ENCODE measurements at places on chromosomes 11 and 22.

GRCh38 chr11:34330653-34331052 is 27.2 kb downstream of the ABTB2 start:
- DNase-seq: no peak

- no peak for DNase-seq
Measured at GRCh38 chr11:132933703-132934102, 598.6 kb downstream of the OPCML start.

DNA sequence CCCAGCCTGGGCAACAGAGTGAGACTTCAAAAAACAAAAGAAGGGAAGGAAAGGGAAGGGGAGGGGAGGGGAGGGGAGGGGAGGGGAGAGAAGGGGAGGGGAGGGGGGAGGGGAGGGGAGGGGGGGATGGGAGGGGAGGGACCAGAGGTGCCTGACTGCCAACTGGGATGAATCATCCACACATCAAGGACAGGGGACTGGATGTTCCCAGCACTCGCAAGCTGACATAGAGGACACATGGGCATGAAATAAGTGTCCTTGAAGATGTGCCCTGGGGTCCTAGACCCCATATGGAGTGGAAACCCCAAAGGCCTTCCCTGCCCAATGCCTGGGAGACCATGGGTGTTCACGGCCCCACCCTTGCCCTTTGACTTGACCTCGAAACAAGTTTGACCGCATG is 19.8 kb downstream of the TST start:
- no peak for DNase-seq

DNA sequence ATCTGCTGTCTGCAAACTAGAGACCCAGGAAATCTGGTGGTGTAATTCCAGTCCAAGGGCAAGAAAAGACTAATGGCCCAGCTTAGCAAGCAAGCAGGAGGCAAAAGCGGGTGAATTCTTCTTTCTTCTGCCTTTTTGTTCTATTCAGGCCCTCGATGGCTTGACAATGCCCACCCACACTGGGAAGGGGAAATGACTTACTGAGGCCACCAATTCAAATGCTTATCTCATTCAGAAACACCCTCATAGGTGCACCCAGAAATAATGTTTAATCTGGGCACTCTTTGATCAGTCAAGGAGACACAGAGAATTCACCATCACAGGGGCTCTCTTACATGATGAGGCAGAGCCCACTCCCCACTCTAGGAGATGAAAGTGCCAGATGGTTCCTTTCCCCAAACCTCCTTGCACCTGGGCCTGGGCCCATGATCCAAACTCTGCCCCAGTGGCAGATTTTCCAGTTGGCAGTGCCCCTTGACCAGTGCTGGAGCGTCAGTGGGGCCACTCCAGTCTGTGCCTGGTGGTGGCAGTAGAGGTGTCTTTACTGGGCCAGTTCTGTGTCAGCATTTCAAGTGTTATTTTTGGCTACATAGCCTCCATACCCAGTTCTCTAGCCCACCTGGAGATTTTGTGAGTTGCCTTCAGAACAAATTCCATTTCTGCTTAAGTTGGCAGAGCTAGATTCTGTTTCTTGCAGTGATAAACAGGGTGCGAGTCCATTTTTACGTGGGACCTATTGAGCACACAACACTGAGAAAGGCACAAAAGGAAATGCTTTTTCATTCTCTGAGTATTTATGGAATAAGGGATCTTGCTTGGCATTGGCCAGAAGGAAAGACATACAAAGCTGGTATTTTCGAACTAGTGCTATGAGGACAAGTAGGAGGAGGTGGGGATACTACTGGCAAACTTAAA is 7.5 kb downstream of the ELMOD1 start:
- DNase-seq: no peak

- no peak for DNase-seq
Measured at GRCh38 chr11:30488304-30488998, 97.7 kb downstream of the MPPED2 start.

- DNase-seq: peak; percentile 11
Measured at GRCh38 chr11:4072668-4073285, 21.8 kb upstream of the RRM1 start.

DNA sequence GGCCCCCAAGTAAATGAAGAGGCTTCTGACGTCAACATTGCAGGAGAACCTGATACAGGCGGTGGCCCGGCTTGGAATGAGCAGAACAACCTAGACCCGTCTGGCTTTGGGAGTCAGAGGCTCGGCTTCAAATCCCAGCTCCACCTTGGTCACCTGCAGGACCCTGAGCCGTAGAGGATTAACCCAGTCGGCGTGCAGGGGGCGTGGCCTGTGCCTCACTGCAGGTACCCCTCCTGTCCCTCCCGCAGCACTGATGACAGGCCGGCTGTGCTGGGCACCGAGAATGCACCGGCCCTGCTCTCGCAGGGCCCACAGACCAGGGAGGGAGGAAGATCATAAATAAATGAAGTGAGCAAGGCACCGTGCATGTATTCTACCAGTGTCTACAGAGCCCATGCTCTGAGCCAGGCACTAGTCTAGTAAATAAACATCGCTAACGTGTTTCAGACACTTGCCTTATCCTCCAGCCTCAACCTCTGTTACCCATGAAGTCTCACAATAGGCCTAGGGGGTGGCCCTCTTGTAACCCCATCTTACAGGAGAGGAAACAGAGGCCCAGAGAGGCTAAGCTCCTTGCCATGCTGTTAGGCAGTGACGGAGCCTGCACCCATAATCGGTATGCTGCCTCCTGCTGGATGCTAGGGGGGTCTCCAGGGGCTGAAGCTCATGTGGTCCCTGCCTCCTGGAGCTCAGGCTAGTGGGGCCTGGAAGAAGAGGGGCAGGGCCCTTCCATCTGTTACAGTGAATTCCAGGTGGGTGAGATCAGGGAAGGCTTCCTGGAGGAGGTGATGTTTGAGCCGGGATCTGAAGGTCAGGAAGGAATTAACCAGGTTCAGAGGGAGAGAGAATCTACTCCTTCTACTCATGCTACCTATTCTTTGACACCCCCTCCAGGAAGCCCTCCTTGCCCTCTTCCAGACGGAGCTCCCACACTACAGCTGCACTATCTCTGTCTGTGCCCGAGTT is 53.4 kb downstream of the RTL6 start:
- DNase-seq: no peak

GRCh38 chr11:130622141-130622542 is 173.7 kb downstream of the ADAMTS15 start:
- no peak for DNase-seq

GRCh38 chr11:72833811-72834493 is 19.7 kb downstream of the ATG16L2 start:
- DNase-seq: no peak

GRCh38 chr11:96430668-96431067 is 40.9 kb downstream of the JRKL start:
- DNase-seq: no peak

- DNase-seq: no peak
Measured at GRCh38 chr11:67278939-67279588, 10.0 kb upstream of the ANKRD13D start.

- no peak for DNase-seq
Measured at GRCh38 chr11:44632466-44633123, 67.1 kb downstream of the CD82 start.

GRCh38 chr11:119419246-119419645 is 3.7 kb downstream of the THY1 start:
- no peak for DNase-seq

GRCh38 chr22:29022101-29022817 is 39.4 kb downstream of the C22orf31 start:
- DNase-seq: no peak

DNA sequence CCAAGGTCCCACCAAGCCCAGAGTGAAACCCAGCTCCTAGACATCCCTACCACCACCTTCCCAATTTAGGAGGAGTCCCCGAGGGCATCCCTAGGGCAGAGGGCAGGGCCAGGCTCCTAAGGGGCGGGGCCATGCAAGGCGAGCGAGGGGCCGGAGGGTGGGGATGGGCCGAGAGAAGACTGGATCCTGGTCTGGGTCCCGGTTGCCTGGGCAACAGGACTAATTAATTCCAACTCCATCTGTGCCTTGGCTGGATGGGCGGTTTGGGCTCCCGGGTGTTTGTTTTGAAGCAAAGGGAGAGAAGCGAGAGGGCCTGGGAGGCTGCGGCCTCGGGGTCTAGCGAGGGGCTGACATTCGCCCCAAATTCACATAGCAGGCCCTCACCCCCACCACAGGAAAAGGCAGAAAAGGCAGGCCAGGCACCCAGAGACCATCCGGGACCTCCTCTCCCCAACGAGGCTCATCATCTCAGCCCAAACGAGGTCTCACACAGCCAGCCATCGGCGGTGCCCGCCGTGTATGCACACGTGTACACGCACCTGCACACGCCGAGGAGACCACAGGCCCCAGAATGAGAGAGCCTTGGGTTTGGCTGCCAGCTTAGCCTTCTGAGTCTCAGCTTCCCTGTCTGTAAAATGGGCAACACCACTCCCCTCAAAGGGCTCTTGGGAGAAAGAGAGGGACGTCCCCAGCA is 23.9 kb downstream of the ELFN2 start:
- DNase-seq: no peak

GRCh38 chr11:5596607-5597201 is at the start of gene TRIM6:
Gene TRIM6, plus strand, starts transcription at chr11:5596637. Its CDS starts 261 bp downstream, at chr11:5596898.
- no peak for DNase-seq

GRCh38 chr22:29701155-29701999 is 18.4 kb upstream of the CABP7 start:
- no peak for DNase-seq

DNA sequence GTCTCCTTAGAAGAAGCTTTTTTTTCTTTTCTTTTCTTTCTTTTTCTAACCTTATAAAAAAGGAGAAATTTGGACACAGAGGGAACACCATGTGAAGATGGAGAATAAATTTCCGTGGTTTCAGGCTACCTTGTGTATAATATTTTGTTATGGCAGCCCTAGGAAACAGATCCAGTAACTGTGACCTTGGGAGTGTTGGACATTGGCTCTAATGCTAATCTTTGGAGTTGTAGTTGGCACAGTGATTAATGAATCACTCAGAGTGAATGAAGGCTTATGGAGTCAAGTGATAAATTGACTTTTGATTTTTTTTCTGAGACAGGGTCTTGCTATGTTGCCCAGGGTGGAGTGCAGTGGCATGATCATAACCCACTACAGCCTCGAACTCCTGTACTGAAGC is 15.5 kb upstream of the PHOX2A start:
- DNase-seq: no peak

- DNase-seq: no peak
Measured at GRCh38 chr11:46141597-46141996, 20.3 kb upstream of the PHF21A start.

- no peak for DNase-seq
Measured at GRCh38 chr11:14237444-14237961, 121.5 kb downstream of the RRAS2 start.

GRCh38 chr11:102416976-102417375 is 35.6 kb downstream of the TMEM123 start:
- DNase-seq: no peak

DNA sequence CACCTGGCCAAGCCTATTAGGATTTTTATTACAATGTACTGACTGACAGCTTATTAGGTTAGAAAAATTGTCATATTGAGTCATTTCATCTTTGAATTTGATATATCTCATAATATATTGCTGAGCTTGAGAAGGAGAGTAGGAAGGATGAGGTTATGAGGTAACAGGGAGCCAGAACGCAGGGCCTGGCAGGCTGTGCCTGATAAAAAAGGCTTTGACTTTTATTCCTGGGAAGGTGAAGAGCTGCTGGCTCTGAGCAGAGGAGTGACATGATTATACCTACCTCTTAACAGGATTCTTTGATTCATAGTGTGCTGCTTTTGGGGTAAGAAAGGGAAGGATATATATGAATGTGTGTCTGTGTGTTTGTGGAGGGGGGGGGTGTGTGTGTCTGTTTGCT is 70.9 kb downstream of the SFI1 start:
- no peak for DNase-seq

DNA sequence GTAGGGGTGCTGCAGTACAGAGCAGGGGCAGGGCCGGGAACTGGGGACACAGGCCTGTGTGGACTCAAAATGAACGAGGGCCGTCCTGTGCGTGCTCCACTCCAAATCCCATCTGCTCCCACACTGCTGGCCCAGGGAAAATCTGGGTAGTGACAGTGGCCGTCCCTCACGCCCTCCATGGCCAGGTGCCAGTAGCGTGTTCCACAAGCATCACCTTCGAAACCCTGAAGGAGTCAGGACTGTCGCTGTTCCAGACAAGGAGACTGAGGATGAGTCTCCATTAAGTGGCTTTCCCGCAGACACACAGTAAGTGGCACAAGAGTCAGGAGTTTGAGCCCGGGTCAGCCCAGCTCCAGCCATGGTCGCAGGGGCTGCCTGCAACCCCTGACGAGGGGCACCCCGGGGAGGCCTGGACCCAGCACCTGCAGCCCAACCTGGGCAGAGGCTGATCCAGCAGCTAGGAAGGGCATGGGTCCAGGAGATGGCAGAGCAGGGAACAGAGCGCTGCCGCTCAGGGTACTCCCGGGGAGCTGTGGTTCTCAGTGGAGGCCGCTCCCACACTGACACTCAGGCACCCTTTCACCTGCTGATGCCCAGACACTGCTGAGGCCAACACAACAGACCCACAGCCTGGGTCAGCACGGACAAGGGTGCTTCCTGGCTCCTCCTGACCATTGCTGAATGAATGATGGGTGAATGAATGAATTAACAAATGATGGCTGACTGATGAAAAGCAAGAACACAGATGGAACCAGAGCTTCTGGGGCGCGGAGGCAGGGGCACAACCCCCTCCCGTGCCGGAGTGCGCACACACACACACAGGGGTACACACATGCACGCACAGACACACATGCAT is 35.3 kb downstream of the IGF2 start:
- no peak for DNase-seq

GRCh38 chr11:80993536-80993935 is 1552.7 kb upstream of the TENM4 start:
- DNase-seq: no peak

DNA sequence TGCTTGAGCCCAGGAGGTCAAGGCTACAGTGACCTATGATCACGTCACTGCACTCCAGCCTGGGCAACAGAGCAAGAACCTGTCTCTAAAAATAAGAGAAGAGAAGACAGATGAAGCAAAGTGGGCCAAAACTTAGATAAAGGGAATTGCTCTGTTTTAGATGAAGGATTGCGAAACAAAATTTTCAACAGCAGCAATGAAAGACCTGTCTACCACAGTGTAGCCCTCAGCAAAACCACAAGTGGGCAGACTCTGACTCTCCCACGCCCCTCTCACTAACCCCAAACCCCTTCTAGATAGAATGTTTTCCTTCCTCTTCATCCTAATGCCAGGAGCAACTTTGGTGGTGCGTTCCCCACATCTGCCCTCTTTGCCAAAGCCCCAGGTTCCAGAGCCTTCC is 105.6 kb upstream of the ALDH3B2 start:
- DNase-seq: no peak

GRCh38 chr11:3225826-3226750 is 6.1 kb downstream of the MRGPRE start:
- no peak for DNase-seq

DNA sequence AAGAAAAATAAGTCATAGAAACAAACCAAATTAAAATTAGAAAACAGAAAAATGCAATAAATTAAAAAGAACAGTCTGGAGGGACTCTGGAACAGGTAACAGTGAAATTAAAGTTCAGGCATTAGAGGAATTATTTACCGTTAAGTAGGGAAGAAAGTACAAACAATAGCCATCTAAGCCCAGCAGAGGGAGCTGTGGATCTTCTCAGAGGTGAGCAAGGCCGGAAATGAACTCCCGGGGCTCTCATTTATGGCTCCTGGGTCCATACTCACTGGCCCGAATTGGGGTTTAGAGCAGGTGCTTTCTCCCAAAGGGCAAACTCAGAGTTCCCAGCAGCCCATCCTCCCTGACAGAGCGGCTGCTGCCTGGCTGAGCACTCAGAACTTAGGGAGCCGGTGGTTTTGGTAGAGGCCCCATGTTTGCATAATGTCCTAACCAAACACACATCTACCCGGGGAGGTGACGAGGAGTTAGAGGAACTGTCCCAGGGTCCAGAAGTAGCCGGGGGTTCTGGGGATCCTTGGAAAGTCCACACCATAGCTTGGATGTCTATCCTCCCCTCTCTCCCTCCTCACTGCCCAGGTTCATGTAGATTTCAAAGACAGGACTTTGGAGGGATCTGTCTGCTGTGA is 87.8 kb upstream of the VPREB1 start:
- DNase-seq: no peak

Data from C1 segment of cervical spinal cord (tissue), 14 donors.